ENCODE measurements at places on chromosomes 3 and 15.

GRCh38 chr15:100758555-100758954 is 121.1 kb upstream of the ALDH1A3 start:
- DNase-seq, result no peak

GRCh38 chr3:72288955-72289691 is 504.2 kb upstream of the PROK2 start:
- no peak for DNase-seq

DNA sequence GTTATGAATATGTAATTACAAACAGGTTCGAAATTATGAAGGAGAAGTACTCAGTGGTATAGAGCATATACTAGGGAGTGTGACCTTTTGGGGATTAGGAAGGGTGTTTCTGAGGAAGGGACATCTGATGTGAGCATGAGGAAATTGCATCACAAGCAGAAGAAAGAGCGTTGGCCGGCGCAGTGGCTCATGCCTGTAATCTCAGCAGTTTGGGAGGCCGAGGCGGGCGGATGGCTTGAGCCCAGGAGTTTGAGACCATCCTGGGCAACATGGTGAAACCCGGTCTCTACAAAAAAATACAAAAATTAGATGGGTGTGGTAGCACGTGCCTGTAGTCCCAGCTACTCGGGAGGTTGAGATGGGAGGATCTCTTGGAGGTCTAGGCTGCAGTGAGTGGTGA is 6.9 kb downstream of the CMTM7 start:
- DNase-seq, result no peak

- no peak for DNase-seq
These were observed 49.2 kb downstream of the KCNMB2 start for GRCh38 chr3:178585454-178585853.

- no peak for DNase-seq
These were observed 83.0 kb downstream of the CRYGS start for GRCh38 chr3:186461141-186461540.

DNA sequence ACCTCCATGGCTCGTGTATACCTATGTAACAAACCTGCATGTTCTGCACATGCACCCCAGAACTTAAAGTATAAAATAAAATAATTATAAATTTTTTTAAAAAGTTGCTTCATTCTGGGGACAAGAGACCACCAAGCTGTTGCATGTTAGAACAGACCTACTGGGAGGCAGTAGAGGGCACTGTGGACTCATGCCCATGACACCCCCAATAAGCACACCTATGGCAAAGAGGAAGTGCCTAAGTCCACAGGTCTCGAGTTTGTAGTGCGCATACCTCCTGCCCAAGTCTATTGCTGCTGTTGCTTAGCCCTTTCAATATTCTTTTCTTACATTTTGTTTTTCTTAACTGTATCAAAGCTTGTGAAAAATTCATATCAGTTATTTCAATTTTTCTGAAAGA is 267.9 kb upstream of the THBS1 start:
- no peak for DNase-seq

GRCh38 chr15:41999290-42000285 is 21.3 kb downstream of the PLA2G4E start:
- no peak for DNase-seq

DNA sequence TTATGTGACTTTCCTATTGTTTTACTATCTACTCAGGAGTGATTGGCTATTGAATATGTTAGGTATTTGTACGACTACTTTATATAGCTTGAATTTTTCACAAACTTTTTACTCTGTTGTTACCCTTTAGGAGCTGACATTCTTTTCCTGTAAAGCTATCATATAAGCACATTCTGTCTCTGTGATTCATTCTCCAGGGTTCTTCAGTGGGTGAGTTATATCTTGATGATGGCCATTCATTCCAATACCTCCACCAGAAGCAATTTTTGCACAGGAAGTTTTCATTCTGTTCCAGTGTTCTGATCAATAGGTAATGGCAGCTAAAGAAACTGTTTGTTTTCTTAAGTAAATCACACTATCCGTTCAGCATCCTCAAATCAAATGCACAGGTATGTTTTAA is 10.1 kb upstream of the CAPN3 start:
- no peak for DNase-seq

DNA sequence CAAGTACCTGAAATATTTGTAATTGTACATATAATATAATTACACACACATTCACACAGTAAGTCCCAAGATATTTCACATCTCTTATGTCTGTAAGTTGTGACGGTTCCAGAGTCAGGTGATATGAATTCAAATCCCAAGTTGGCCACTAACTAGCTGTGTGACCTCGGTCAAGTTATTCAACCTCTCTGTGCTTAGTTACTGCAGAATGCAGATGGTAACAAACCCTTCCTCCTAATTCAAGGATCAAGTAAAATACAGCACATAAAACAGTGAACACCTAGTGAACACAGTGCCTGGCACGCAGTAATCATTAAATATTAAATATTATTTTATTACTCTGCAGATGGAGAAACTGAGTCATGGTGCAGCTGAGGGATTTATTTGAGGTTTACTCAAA is 6.9 kb downstream of the PRICKLE2 start:
- DNase-seq, result no peak

GRCh38 chr3:124409650-124410275 is 320.5 kb upstream of the UMPS start:
- DNase-seq, result no peak

GRCh38 chr3:15333099-15333955 is 941 bp upstream of the SH3BP5 start:
- no peak for DNase-seq

GRCh38 chr3:123331651-123332050 is 117.2 kb downstream of the ADCY5 start:
- no peak for DNase-seq

GRCh38 chr3:126353694-126354321 is 3.4 kb downstream of the KLF15 start:
- DNase-seq, result no peak

GRCh38 chr3:30081904-30082303 is 524.5 kb upstream of the TGFBR2 start:
- no peak for DNase-seq

DNA sequence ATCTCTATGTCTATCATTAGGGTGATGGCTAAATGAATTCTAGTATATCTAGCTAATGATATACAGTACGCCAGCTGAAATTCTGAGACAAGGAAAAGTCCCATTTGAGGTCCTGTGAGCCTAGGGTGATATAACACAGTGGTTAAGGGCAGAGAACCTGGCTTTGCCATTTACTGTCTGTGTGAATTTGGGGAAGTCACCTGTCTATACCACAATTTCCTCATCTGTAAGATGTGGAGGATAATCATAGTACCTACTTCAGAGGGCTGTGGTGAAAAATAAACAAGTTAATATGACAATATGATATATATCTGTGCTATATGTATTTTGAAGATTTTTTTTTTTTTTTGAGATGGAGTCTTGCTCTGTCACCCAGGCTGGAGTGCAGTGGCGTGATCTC is 9.8 kb upstream of the ANKDD1A start:
- DNase-seq, result no peak

DNA sequence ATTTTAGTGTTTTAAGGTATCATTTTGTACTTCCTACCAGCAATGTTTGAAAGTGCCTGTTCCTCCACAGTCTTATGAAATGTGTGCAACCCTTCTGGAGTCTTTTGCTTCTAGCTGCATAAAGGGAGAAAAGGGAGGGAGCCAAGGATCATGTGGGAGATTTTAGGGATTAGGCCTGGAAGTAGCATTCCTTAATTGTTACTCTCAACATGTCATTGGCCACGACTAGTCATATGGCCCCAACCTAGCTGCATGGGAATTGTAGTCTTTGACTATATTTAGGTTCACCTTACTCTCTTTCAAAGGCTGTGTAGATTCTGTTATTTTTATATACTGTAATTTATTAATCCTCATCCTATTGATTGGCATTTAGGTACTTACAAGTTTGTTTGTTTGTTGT is 14.9 kb downstream of the CRTAP start:
- DNase-seq, result no peak

GRCh38 chr15:79455361-79455760 is 23.2 kb downstream of the MINAR1 start:
- DNase-seq, result no peak

DNA sequence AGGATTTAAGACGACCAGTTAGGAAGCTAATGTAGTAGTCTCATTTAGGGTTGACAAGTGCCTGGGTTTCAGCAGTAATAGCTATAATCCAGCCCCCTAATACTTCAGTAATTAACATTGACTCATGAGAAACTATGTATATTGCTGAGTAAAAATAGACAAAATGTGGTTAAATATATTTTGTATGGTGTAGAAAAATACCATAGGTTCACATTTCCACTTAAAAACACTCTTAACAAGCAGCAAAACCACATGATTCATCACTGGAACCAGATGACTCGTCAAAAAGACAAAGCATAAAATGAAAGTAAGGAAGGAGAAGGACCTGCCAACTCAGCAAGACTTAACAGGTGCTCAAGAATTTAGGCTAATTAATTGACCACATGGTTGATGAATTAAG is 288.9 kb downstream of the EFHB start:
- DNase-seq, result no peak

- peak; percentile 74 for DNase-seq
These were observed 525.5 kb upstream of the CFAP20DC start for GRCh38 chr3:59575113-59576001.

GRCh38 chr3:40681658-40682055 is 156.9 kb downstream of the ZNF621 start:
- no peak for DNase-seq

DNA sequence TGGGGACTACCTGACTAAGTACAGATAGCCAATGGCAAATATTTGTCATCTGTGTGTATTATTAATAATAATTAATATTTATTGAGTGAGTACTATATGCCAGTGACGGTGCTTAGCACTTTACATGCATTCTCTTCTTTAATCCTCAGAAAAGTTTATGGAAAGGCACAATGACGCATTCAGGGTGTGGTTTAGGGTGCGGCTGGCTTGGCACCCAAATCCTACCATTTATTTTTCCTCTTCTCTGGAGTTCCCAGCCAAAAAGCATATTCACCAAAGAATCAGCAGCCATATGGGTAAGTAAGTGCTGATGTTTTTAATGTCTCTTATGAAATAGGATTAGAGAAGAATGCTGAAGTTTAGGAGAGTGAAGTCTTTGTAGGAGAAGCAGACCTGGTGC is 140.4 kb upstream of the TP63 start:
- no peak for DNase-seq

DNA sequence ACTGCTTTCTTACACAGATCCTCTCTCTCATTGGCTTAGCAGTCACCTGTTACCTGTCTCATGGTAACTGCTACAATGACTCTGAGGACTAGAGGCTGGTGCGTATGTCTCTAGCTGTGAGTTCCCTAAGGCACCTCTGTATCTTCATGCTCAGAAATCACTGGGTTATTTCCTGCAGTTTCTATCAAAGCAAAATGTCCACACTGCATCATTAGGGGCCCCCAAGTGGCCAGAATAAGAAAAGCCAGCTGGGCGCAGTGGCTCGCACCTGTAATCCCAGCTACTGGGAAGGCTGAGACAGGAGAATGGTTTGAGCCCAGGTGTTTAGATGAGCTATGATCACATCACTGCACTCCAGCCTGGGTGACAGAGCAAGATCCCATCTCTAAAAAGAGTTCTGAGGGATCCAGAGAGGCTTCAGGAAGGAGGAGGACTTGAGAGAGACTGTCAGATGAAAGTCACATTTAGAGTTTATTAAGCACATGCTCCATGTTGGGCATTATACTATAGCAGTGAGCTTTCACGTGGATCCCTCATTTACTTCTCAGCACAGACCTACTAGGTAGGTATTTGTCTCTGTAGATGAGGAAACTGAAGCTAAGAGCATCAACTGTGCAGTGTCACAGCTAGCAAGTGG is 2.3 kb upstream of the VPS18 start:
- no peak for DNase-seq

GRCh38 chr3:34174740-34175139 is 376.3 kb downstream of the PDCD6IP start:
- no peak for DNase-seq

GRCh38 chr3:107284612-107285011 is 92.6 kb upstream of the CCDC54 start:
- no peak for DNase-seq

DNA sequence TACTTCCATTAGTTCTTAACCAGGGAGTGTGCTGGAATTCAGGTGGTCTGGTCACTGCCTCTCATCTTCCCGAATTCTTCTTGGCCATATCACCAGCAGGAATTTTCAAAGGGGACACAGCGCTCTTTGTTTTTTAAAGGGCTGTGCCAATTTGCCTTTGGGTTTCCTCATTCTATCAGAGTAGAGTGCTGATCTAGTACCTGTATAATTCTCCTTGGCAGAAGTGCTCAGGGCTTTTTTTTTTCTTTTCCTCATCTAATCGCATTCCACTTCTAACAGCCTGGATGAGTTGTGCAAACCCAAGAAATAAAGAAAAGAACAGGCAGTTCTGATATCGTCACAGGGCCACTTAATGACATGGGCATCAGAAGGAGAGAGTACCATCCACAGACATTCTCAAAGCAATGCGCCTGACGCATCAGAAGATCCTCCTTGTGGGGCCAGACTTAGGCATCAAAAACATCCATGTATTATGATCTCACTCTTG is 121.0 kb downstream of the ASB7 start:
- no peak for DNase-seq

DNA sequence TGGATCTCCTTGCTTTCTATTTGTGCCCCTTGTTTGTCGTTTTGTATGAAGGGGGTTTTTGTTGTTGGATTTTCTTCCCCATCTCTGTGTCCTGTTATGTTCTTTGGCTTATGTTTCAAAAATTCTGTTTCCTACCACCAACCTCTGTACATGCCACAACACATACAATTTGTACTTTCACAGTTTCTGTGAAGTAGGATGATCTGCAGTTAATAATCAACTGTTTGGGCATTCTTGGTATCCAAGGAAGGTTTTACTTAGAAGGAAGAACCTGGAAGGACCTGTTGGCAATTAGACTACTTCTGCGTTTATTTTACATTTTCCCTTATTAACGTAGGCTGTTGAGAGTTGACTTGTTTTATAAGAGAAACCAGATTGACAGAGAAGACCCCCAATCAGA is 8.3 kb downstream of the SETD5 start:
- DNase-seq, result no peak

DNA sequence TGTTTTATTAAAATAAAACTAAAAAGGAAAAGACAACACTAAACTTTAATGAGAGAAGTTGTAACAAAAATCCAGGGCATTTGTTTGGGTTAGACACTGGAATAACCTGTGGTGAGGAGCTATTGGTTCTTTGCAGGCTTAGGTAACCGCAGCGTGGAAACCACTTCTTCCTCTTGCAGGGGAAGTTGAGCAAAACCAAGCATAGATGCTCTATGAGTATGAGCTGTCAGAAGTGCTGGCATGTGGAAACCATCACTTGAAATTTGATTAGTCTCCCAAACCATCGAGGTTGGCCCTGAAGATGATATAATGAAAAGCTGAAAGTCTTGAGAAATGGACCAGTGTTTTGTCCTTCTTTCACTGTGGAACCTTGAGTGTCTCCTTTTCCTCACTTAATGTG is 127.1 kb upstream of the RBMS3 start:
- no peak for DNase-seq

DNA sequence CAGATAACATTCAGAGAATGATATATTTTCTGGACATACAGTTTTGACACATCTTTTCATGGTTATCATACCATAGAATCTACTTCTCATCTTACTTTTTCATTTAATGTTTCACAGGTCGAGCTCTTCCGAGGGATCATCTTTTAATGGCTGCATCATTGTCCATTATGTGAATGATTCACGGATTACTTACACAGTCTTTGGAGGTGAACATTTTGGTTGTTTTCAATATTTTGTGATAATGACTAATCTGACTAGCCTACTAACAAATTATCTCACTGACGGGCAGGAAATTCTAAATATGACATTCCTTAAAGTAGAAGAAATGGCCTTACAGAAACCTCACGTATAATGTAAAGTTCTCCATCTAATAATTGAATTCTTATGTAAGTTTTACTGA is 209.1 kb upstream of the STRIT1 start:
- DNase-seq, result no peak

GRCh38 chr3:197325773-197326172 is 27.4 kb upstream of the DLG1 start:
- no peak for DNase-seq
